ENCODE measurements at places on chromosomes 2 and 18.

DNA sequence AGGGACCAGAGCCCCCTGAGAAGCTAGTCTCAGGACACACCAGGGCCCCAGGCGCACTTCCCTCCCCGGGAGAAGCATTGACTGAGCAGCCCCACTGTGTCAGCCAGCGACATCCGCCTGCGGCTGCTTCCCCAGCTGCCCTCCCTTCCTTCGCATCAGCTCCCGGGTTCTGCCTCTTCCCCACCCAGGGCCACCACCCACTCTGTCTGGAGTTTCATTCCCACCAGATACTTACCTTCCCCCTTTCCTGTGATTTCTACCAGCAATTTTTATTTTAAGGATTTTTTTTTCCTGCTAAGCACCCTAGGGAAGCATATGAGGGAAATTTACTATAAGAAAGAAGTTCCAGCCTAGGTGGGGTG is 99.2 kb downstream of the SMAD7 start:
- no peak for DNase-seq

DNA sequence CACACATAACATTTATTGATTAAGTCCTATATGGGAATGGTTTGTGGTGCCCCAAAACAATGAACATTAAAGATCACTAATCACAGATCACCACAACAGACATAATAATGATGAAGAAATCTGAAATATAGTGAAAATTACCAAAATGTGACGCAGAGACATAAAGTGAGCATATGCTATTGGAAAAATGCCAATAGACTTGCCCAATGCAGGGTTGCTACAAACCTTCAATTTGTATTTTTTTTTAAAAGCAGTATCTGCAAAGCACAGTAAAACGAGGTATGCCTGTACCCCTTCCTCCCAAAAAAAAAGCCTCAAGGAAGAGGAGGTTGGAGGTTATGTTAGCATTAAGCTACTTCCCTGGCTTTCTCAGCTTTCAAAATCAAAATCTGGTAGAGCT is 131.1 kb downstream of the RBMS1 start:
- DNase-seq: no peak

GRCh38 chr2:111671426-111672150 is 212.4 kb downstream of the ANAPC1 start:
- DNase-seq: no peak

DNA sequence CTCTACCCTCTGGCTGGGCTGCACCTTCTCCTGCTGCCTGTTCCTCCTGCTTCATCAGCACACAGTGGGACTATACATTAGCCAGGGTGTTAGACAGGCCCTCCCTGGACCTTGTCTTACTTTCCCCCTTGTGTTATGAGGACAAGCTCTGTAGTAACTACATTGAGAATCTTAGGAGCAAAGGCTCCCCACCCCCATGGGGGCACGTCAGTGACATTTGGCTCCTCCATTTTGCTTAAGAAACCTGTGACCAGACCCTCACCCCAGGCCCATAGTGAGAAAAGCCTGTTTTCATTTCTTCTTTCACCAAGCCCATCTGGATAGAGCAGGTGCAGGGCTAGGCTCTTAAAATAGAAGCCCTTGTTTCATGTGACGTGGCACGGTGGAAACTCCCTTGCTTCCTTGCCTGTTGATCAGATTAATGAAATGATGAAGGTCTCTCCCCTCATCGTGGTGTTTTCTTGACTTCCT is 146.7 kb downstream of the RPIA start:
- no peak for DNase-seq

All from activated CD4-positive, alpha-beta T cell treated with anti-CD3 and anti-CD28 coated beads for 48 hours (primary cell).